ENCODE measurements at places on chromosomes 6 and 20.
A peak's percentile ranks its signal among the peaks of the same experiment; 100 is the strongest.

DNA sequence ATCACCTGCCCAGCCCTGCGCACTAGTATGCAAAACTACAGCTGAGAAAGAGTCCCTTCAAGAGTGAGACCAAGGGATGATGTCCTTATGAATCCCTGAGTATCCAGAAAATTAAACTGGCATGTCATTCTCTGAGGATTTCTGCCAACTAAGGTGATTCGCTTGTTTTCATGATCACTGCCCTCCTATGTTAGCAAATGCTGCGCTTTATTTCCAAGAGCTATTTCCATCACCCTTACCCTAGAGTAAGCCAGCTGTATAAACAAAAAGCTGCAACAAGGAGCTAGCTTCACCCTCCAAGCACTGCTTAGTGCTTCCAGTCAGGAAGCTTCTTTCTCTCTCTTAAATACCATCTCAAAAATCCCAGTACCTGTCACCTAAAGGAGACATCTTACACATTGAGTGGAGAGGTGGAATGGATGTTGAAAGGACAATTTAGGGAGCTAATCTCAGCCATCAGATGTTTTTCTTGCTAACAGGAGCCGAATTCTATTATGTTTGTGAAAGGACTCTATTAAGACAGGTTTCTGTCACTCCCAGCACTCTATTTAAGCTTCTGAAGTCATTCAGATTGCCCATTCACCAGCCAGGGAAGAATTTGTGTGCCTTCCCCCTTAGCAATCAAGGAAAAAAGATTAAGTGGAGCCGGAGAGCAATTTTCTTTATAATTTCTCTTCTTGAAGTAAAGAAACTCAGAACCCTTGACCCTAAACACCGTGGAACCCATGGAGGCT lies 322.2 kb downstream of the NRN1 start:
- DNase-seq, result no peak

- DNase-seq, result peak; percentile 37
Observed at GRCh38 chr20:50980851-50981713, 22.5 kb downstream of the MOCS3 start.

GRCh38 chr6:72042088-72042487 lies 155.7 kb downstream of the RIMS1 start:
- DNase-seq, result no peak

DNA sequence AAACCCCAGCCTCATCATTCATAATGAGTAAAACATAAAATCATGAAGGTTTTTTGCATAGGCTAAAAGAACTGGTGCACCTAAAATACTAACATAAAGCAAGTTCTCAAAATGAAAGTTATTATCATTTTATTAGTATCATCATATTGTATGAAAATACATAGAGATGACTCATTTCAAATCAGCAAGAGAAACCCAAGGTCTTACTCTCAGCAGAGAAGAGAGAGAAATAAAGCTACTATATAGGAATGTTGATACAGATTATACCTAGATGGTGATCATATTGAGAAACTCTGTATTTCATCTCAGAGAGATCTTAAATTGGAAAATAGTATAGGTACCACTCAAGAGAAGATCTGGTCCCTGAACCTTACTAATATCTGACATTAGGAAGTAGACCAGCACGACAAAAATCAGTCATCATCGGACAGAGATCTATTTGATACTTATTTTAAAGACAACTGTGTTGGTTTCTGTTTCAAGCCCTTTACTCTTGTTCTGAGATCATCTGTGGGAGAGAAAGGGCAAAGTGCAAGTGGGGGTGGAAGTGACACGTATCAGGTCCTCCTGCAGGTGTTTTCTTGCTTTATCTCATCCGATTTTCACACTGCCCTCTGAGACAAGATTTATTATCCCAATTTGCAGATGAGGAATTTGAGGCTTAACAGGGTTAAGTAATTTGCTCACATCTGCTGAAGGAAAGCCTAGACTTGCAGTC lies 532.3 kb downstream of the MAFB start:
- no peak for DNase-seq

DNA sequence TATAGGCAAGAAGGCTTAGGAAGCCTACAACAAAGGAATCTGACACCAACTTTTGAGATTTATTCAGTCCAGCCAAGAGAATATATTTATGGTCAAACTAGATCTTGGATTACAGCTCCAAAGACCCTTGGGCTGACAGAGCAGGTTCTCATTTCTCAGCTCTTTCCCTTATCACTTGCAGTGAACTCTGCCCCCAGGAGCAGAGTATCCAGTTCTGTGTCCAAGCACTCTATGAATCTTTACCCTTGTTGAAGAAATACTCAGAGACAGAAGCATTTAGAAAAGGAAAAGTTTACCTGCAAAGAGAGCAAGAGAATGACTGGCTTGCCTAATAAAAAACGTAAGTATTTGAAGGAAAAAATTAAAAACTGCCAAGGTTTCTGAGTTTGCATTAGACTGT lies 190.5 kb downstream of the SLC16A10 start:
- no peak for DNase-seq

- no peak for DNase-seq
Observed at GRCh38 chr6:72446430-72446829, 175.4 kb upstream of the KCNQ5 start.

DNA sequence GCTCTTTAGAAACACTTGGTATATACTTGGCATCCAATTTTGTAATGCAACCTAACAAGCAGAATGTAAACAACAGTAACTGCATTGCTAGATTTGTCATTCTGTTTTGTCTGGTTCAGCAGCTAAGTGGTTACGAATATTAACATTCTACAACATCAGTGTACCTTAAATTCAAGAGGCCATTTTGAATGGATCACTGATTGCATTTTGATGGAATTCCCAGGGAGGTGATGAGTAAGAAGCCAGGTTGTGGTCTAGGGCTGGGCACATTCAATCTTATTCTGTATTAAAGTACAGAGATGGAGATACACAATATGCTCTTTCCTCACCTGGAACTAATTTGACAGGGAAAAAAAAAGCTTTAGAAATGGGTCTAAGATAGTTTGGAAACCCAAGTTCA lies 483.5 kb downstream of the PRKN start:
- DNase-seq, result no peak

DNA sequence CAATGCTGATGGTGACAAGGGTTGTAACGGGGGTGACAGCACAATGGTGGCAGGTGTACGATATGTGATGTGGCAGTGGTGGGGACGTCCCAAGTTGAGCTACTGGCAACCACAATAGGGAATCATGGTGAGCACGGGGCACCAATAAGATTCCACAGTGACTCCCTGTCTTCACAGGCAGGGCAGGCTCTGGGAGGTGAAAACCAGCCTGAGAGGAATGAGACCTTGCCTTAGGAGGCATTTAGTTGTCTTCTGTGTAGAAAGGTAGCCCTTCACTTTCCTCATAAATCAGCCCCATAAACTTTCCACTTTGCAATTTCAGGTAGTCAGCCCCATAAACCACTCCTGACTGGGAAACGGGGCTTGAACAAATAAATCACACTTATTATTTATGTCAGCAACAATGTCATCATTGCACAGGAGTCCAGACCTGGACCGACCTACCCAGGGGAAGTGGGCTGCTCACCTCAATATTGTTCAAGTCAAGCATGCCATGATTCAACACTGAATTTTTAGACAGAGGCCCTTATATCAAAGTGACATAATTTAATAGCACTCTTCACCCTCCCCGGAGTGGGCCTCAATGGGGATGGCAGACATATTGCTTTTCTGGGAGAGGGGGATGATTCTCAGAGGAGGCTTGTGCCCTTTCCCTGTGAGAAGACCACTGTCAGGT lies 150.8 kb downstream of the CDC5L start:
- no peak for DNase-seq

DNA sequence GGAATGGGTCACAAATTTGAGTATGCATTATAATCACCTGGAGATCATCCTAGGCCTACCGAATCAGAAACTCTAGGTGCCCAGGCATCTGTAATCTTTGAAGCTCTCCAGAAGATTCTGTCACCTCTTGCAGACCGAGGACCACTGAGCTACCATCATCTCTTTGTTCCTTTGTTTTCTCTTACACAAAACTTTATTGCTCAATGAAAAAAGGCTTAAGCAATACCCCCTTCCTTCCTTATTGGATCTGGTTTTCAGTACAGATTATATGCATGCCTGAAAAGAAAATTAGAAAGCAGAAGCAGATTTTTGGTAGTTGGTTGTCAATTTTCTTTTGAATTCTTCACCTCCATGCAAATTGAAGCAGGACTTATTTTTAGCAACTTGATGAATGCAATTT lies 31.3 kb downstream of the STX11 start:
- DNase-seq, result peak; percentile 95

- DNase-seq, result no peak
Observed at GRCh38 chr6:96340164-96340563, 181.4 kb upstream of the UFL1 start.

DNA sequence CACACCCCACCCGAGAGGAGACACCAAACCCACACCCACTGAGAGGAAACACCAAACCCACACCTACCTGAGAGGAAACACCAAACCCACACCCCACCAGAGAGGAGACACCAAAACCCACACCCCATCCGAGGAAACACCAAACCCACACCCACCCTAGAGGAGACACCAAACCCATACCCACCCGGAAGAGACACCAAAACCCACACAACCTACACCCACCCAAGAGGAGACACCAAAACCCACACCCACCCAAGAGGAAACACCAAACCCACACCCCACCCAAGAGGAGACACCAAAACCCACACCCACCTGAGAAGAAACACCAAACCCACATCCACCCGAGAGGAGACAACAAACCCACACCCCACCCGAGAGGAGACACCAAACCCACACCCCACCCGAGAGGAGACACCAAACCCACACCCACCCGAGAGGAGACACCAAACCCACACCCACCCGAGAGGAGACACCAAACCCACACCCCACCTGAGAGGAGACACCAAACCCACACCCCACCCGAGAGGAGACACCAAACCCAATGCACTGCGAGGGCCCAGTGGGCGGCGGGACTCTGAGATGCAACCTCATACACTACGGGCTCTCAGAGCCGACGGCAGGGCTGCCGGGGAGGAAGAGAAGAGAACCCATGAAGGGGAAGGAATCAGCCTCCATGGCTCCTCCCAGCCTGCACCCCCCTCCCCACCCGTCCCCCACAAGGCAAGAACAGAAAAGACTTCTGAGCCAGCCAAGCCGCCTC lies 83.3 kb downstream of the TAF4 start:
- no peak for DNase-seq

DNA sequence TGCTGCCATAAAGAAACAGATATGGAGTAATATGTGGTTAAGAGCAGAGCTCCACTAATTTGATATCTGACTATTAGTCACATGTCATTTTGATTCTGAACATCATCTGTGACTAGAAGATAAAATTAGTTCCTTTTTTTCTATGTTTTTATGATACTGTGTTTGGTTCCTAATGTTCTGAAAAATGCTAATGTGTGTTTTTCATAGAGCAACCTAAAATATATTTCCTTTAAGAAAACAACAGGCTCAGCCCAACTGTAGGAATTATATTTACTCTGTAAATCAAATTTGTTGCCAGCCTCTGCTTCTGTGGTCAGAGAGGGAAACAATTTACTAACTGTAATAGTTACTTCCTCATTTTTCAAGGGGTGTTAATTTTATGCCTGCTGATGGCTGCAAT lies 33.3 kb upstream of the TXLNB start:
- peak; percentile 90 for DNase-seq

- no peak for DNase-seq
Observed at GRCh38 chr6:135189344-135189743, 8.2 kb downstream of the MYB start.

DNA sequence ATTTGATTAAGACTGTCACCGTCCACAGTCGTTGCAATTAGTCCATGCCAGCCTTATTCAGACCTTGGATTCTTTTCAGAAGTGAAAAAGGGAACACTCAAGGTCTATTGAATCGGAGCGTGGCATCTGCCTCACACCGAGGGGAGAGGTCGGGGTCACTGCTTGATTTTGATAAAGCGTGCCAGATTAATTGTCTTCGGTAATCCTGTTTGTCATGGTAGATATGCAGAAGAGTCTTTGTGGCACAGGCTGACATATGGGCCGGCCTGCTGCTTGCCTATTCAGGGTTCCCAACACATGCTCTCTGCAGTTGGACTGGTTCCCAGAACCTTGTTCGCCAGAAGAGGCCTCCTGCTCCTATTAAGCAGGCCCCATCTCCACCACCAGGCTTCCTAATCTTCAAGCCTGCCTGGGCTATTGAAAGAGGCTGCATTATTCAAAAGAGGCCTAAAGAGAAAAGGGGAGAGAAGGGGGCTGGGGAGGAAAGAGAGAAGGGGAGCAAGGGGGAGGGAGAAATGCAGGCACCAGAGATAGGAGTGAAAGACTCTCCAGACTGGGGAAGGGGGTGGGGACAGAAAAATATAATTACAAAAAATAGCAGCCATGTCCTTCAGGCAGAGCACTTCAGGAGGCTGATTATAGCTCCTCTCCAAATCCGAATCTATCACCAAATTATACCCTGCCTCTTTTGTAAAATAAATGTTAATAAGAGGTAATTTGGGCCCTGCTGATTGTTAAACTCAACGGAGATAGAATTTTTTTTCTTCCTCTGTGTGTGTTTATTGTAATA lies 611.3 kb downstream of the HDGFL1 start:
- no peak for DNase-seq

DNA sequence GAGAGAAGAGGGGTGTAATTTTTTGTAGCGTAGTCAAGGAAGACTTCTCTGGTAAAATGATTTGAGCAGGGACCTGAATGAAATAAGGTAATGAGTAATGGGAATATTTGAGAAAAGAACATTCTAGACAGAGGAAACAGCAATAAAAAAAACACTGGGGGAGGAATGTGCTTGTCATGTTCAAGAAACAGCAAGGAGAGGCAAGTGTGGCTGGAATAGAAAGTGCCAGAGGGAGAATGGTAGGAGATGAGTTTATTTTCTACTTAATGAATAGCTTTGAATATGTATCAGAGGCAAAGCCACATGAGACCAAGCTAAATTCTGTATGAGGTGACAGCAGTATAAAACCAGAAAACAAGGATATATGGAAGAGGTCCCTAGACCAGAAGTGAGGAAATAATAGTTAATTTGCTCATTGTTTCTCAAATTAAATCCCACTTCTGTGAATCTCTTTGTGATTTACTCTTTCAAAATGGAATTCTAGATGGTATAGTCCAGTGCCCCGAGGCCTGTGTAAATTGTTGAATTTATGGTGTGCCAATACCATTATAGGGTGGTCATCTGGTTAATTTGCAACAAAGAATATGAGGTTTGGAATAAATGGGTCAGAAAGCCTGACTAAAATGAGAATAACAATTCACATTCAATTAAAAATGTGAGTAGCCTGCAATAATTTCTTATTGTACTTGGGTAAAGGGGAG lies 170.2 kb downstream of the CDKAL1 start:
- no peak for DNase-seq

DNA sequence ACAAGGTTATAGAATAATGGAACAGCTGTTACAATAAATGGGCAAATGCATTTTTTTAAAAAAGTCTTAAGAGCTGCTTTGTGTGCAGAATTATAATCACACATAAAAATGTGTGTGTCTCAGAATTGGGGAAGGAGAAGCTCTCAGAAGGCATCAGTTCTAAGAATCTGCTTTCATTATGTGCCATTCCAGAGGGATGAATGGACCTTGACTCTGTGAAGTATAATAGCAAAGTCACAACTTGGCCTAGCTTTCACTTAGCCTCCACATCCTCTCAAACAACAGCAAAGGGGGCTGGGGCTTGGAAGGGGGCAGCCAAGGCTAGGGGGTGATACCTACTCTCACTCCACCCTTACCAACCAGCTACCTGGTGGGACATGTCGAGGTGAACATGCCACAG lies 265.0 kb downstream of the CDC5L start:
- no peak for DNase-seq

GRCh38 chr6:21201637-21202350 lies 391.8 kb upstream of the SOX4 start:
- DNase-seq, result no peak

All from AML-193 (cell line).